Activated CD8-positive, alpha-beta memory T cell treated with anti-CD3 and anti-CD28 coated beads for 4 hours (primary cell): ENCODE measurements at places on chromosomes 6 and 20.

- no peak for DNase-seq
These were observed 48.3 kb upstream of the TRAF3IP2 start for GRCh38 chr6:111653979-111654378.

DNA sequence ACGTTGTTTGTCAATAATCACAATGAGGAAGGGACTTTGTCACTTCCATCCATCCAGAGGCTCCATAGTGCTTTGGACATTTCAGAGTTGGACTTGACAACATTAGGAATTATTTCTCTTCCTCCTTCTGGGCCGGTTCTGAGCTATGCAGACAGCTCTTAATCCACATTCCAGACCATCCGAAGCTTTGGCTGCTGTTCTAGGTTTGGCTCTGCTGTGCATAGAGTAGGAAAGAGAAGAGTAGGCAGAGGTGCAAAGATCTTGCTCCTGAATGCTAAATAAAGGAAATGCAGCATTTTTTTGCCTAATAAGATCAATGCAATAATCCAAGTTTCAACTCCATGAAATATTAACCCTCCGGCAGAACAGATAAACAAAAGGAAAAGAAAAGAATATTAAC lies 251.8 kb upstream of the PRND start:
- DNase-seq, result no peak

DNA sequence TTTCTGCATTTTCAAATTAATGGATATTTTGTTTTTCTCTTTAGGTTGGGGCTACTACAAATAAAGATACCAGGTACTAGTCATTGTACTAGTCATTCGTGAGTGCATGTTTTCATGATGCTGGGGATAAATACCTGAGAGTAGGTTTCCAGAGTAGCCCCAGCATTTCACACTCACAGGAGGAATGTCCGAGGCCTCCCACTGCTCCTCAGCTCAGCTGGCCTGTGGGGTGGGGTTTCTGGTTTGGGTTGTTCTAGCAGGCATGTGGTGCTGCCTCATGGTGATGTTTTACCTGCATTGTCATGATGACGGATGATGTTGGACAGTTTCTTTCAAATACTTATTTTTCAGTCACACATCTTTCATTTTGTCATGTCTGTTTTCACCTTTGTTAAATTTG lies 144.5 kb downstream of the SMOC2 start:
- no peak for DNase-seq

- no peak for DNase-seq
These were observed 136.6 kb downstream of the BACH2 start for GRCh38 chr6:90160013-90160412.

- DNase-seq, result no peak
These were observed 27.1 kb downstream of the NCOA5 start for GRCh38 chr20:46062621-46063020.

- DNase-seq, result no peak
These were observed 2.7 kb downstream of the SLC17A2 start for GRCh38 chr6:25927756-25928216.

DNA sequence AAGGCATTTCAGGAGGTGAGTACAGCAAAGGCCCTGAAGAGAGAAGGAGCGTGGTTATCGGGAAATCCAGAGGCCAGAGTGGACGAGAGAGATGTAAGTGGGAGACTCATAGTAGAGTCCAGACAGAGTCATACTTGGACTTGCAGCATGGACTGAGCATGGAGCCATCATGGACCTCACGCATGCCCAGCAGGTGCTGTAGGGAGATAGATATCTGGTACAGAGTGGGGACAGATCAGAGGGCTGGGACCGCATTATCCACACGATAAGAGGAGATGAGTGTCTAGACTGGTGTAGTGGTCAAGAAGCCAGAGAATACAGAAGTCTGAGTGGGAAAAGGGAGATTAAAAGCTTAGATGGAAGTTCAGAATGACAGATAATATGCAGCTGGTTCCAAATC lies 127.0 kb downstream of the TBC1D7 start:
- no peak for DNase-seq

DNA sequence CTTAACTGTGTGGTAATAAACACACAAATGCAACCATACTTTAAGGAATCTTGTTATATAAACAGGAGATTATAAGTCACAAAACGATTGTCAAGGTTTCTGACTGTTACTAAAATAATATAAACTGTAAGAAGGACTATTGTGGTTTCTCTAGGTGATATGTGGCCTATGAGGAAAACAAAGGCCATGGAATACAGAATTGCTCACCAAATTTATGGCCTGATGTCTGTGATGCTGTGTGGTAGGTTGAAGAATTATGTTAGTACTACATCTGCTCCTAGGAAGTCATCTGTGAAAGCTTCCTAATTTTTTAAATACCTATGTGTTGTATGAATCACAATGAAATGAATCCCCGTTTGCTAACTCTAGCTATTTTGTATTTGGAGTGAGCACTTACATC lies 875.4 kb upstream of the MAP3K7 start:
- no peak for DNase-seq

- no peak for DNase-seq
These were observed 23.7 kb downstream of the HLA-A start for GRCh38 chr6:29965873-29966601.

GRCh38 chr6:124699038-124699437 lies 263.2 kb upstream of the RNF217 start:
- no peak for DNase-seq

DNA sequence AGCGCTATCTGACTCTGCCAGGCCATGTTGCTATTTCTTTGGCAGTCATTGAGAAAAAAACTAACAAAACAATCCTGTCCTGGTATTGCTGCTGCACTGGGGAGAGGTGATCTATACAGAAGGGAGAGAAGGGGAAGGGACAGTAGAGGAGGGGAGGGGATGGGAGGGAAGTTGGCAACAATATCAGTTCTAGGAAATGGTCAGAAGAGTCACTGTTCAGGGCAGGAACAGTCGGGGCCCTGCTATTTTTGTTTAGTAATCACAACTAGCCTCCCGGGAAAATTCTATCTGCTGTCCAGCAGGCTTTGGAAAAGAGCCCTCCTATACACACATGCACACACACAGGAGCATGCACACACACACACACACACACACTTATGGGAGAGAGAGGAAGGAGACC lies 142.3 kb upstream of the CARMIL1 start:
- no peak for DNase-seq

GRCh38 chr6:83707829-83708545 lies 914 bp downstream of the SNAP91 start:
- DNase-seq, result no peak

GRCh38 chr6:128275030-128275429 lies 245.4 kb downstream of the PTPRK start:
- DNase-seq, result no peak

DNA sequence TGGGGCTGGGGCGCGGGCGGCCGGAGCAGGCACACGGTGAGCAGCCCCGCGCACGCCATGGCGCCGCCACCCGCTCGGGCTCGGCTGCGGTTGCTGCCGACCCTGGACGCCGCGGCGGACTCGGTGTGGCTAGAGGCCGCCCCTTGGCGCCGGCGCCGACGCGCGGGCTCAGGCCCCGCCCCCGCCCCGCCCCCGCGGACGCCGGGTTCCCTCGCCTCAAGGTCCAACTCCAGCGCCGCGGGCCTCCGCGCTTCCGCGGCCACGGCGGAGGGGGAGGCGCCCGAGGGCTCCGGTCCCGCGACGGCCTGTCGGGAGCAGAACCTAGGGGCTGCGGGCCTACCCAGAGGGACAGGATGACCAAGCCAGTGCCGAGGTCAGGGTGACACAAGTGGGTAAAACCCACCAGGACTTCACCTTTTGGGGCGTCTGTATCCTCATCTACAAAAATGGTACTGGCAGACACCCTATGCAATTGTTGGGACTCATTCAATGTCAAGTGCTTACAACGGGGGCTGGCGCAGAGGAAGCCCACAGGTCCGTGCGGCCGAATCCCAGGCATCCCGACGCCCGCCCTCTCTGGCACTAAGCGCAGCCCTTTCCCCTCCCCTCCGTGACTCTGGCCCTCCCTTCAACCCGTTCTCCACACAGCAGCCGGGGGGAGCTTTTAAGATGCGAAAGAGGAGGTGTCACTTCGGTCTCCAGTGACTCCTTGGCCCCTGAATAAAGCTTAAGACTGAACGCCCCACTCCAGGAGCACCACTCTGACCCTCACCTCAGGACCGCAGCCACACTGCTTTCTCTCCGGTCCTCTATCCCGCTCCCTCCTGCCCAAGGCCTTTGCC lies at the start of gene NECAB3:
Gene NECAB3, minus strand, starts transcription at position 135 of the 842 bp plus-strand sequence. Its CDS starts 76 bp downstream, at position 59.
- DNase-seq, result no peak

GRCh38 chr6:118892355-118892991 lies 1.5 kb upstream of the ASF1A start:
- no peak for DNase-seq

- DNase-seq, result no peak
These were observed 186.3 kb downstream of the PTPRT start for GRCh38 chr20:43003318-43003944.

DNA sequence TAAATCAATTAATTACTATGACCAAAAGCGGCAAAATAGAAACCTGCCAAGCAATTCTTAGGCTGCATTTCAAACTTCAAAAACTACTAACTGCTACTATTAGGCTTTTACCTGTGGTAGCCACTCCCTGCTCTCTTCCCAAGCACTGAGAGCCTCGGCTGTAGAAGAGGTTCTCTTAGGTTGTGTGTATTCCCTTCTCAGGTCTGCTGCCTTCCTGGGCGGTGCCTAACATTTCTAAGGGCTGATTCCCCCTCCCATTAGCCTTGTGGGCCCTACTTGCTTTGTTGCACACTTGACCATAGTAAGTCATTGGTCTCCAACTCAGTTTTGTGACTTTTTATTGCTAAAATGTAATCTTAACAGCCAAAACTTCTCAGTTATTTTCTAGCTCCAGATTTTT lies 146.1 kb upstream of the C6orf118 start:
- no peak for DNase-seq

- no peak for DNase-seq
These were observed 9.0 kb downstream of the ADGRF1 start for GRCh38 chr6:47032974-47033765.

DNA sequence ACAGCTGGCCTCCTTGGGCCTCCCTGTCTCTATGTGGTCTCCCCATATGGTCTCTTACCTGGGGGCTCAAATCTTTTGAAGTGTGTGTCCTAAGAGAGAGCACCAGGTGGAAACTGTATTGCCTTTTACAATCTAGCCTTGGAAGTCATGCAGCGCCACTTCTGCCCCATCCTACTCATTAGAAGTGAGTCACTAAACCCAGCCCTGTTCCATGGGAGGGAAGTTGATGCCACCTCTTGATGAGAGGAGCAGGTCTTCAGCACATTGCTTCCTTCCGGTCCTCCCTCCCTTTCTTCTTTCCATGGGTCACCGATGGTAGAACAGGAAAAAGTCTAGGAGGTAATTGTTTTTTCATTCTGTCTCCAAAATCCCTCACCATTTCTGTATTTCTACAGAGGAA lies 156.3 kb downstream of the FOXA2 start:
- no peak for DNase-seq

GRCh38 chr6:83767033-83767432 lies 58.1 kb upstream of the SNAP91 start:
- no peak for DNase-seq

DNA sequence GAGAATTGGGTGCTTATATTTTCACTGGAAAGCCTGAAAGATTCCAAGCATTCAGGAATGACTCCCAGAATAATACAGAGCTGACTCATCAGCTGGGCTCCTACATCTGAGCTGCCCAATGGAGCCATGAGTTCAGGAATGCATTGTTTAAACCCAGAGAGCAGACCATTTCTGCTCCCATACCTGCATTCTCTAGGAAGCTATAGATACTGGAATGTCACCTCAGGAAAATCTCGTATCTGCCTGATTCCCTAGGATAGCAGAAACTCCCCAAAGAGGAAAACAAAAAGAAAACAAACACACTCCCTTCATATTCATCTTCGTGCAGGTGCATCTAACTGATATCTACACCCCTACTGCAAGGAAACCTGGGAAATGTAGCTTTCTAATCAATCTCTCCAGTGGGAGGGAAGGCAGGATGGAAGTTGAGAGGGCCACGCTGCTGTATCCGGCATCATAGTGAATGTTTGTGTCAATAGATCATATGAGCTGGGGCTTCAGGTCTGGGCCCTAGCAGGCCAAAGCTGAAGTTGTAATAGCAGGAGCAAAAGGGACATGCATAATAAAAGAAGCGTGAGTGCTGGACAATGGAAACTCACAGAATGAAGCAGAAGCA lies 8.2 kb upstream of the SLC2A12 start:
- DNase-seq, result no peak

GRCh38 chr20:56801971-56802755 lies 173.1 kb downstream of the TFAP2C start:
- DNase-seq, result no peak

DNA sequence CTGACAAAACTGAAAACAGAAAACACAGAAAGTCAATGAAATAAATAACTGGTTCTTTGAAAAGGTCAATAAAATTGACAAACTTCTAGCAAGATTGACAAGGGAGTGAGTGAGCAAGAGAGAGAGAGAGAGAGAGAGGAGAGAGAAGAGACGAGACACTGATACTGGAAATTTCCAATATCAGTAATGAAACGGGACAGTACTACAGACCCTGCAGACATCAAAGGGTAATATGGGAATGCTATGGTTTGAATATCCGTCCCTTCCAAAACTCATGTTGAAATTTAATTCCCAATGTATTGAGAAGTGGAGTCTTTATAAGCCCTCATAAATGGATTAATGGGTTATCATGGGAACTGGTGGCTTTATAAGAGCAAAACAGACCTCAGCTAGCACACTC lies 3.8 kb downstream of the TTI1 start:
- DNase-seq, result no peak

DNA sequence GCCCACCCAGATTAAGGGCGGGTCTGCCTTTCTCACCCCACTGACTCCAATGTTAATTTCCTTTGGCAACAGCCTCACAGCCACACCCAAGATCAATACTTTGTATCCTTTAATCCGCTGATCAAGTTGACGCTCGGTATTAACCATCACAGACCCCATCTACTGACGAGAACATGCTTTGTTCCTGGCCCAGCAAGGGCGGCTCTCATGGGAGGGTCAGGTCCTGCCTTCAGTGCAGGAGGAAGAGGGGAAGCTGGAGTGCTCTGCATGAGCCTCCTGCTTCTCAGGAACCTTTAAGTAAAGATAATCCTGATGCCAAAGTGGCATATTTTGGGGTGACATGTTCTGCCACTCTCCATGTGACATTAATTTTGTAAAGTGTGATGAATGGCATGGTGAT lies 8.3 kb downstream of the KIF25 start:
- DNase-seq, result no peak

GRCh38 chr6:140311146-140311545 lies 936.7 kb upstream of the CITED2 start:
- DNase-seq, result no peak

DNA sequence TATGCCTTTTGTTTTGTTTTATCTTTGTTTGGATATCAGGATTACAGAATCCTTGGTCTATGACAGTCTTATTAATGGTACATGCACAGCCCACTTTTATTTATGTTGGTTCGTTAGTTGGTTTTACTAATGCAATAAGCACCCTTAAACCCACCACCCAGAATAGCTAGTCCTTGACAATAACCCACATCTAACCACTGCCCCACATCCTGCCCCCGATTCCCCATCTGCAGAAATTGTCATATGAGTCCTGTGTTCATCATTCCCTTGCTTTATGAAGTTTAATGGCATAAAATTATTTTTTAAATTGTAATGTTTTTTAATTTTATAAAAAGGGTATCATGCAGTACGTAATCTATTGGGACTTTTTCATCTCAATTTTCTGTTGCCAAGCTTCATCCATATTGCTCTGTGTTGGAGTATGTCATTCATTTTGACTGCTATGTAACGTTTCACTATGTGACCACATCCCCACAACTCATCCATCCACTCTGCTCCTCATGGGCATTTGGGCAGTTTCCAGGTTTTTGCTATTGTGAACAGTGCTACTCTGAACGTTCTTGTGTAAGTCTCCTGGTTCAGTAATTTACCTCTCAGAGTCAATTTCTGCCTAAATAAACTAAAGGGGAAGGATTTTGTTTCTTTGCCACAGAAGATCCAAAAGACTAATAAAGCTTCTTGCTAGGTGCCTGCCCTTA lies 150.4 kb downstream of the MRPL14 start:
- DNase-seq, result no peak
